ENCODE measurements at places on chromosomes 5 and 9.

DNA sequence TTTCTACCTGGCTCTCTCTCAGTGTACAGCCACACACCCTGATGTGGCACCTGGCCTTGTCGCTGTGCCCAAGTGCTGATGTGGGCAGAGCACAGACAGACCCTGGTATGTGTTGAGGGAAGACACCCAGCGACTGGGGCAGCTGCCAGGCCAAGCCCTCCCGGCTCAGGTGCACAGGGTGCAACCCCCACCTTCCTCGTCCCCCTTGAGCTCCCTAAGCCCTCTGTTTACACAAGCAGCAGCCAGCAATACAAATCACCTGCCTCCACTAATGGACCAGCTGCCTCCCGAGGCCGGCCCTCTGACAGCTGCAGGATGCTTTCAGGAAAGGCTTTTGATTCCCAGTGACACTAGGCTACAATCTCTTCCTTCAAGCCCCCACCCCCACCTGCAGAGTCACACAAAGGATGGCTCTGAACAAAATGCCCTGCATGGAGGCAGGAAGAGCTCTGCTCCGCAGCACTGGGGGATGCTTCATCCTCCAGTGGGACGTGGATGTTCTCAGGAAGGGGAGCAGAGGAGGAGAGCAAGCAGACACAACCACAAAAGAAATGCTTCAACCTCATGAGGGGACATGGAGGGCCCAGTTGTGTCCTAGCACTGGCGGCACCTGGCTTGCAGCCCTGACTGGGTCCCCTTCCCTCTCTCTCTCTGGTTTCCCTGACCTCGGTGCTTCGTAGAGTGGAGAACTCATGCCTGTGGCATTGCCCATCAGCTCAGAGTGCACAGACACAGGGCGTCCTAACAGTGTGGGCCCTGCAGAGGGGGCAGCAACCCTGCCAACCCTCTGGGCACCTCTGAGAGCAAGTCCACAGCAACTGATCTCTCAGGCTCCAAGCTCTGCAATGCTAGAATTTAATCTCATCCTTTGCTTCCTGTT is 140.8 kb downstream of the BARX1 start:
- DNase-seq: no peak

DNA sequence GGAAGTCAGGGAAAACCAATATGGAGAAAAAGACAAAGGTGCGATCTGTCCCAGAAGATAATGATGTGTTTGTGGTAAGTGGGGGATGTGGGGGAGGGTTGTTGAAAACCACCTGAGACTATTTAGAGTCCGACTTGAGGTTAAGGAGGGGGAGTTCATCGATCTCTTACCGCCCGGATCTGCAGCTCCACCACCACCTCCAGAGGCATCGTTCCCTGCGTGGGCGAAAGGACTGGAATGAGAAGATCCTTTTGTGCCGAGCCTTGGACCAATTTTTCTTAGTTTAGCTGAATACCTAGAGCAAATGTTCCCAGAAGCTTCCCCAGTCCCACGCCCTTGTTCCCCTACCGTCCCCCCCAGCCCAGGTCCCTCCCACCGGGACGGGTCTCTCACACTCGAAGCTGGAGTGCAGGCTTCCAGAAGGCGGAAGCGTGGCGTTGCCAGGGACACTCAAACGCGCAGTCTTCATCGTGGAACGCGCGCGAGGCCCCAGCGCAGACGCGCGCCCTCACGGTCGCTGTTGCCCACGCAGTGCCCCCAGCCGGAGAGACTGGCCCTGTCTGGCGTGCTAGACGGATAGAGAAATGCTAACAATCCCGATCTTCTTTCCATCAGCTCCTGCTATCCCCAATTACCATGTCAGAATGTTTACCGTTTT is at the start of gene SPATA6L:
SPATA6L (minus strand) TSS at position 439 of the 658 bp plus-strand sequence; CDS start at position 209, 230 bp downstream.
- peak; percentile 62 for DNase-seq

DNA sequence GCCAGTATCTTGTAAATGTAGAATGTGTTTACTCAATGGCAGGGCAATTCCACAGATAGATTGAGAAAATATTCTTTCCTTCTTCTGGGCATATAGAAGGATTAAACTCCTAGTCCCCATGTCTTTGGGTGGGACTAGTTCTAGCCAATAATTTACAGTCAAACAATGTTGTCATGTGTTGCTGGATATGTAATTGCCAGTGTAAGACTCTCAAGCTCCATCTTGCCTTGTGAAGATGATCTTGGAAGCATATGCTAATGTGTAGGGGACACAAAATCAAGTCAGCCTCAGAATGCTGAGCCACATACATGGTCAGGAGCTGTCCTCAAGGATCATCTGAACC is 386.9 kb downstream of the CETN3 start:
- DNase-seq: no peak

- DNase-seq: no peak
These were observed 220.0 kb upstream of the NR4A3 start for GRCh38 chr9:99601571-99602111.

DNA sequence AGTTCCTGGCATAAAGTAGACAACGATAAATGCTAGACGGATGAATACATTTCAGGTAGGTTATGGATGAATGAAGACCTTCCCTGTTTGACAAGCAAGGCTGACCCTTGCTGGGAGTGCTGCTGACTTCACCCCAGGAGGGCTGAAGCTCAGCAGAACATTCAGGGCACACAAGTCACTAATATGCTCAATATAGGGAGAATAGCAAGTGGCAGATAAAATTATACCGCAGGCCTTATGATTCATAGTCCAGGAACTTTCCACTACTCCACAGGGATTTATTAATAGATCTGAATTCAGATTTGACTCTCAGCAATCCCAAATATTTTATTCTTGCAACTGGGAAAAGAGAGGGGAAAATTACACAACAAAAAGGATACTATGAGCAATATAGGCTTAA is 38.2 kb upstream of the GRAMD2B start:
- peak; percentile 45 for DNase-seq

DNA sequence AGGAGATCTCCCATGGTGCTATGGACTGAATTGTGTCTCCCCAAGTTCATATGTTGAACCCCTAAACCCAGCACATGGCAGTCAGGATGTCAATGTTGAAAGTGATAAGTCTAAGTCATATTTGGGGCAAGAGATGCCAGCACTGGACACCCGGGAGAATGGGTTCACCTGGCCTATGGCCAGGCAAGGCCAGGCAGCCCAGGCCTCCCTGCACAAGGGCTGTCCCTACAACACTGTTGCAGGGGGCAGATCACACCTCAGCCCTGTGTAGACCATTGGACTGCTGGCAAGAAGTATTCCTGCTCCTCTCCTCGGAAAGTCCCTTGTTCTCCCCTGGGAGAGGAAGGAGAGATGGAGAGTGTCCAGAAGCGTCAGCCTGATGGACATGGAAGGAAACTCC is 240.5 kb downstream of the GADD45G start:
- DNase-seq: no peak

- no peak for DNase-seq
These were observed 30.2 kb upstream of the HSPA9 start for GRCh38 chr5:138605254-138605972.

GRCh38 chr5:150556859-150557508 is 49.1 kb downstream of the NDST1 start:
- DNase-seq: no peak

DNA sequence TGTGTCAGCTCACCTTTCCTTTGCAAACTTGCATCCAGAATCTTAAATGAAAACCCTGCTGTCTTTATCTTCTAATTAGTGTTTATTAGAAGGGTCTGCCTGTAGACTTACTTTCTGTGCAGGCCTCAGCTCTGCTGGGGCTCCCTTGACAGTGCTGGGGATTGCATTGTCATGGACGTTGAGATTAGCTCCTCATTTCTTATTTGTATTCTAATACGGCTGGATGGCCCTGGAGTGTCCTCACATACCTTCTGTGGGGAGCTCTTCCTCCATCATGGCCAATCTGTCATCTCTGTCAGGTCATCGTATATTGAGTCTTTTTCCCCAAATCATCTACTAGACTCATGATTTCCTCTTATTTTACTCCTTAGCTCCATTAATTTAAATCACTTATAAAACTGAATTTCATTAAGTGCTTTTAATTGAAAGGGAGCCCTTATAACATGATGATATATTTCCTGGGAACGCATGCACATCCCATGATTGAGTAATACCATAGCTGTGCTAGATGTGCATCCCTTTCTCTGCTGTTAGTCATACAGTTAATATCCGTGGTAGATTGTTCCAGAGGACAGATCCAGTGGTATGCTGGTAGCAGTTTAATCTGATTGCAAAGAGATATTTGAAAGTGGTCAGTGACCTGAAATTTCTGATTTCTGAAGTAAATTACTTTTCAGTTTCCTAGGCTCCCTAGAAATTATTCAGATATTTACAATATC is 61.6 kb downstream of the ICE1 start:
- no peak for DNase-seq

GRCh38 chr9:127890053-127890452 is 9.3 kb downstream of the ST6GALNAC6 start:
- DNase-seq: no peak

DNA sequence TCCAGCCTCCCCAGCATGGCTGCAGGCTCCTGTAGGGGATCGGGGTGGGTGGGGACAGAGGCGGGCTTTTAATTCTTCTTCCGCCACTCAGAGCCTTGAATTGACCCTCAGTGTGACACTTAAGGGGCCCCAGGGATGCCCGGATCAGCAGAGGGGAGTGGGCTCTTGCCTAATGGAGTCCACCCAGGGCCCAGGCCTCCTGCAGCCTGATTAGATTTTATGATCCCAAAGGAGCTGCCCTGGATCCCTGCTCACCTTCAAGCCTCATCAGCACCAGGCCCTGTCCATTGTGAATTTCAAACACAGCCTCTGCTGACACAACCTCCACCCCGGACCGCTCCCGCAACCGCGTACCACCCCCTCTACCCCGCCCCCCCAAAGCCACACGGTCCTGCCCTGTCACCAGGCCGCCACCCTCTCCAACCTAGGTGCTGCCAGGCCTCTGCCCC is 214.1 kb upstream of the IER5L start:
- DNase-seq: no peak

GRCh38 chr9:79796411-79796810 is 224.6 kb downstream of the TLE4 start:
- no peak for DNase-seq

DNA sequence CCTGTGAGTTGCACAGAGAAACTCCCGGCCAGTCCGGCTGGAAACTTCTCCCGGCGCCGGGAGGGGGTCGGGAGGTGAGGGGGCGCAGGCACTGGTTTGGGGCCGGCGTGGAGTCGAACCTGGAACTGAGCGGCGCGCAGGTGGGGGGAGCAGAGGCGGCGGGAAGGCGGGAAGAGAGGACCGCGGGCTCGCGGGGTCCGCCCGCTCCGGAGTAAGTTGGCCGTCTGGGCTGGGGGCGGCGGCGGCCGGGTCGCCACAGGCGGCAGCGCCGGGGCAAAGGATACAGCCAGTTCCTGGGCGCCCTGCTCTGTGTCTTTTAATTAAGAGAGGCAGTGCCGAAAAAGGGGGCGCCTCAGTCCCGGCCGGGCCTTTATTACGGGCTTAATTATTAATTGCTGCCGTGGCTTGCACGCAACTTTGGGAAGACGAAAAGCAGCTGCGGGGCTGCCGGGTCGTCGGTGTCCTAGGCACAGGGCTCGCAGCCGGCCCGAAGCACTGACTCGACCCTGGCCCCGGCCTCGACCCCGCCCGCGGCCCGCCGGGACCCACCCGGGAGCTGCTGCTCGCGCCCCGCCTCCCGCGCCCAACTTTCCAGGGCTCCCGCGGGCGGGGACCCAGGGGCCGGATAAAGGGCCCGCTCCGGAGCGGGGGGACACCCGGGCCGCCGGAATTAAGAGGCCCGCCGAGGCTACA is 1.1 kb downstream of the NTNG2 start:
- no peak for DNase-seq

GRCh38 chr5:107301999-107302398 is 368.7 kb downstream of the EFNA5 start:
- no peak for DNase-seq

GRCh38 chr5:113243349-113243664 is 191.5 kb downstream of the TSSK1B start:
- no peak for DNase-seq

GRCh38 chr5:146398826-146399225 is 48.3 kb upstream of the TCERG1 start:
- DNase-seq: no peak

DNA sequence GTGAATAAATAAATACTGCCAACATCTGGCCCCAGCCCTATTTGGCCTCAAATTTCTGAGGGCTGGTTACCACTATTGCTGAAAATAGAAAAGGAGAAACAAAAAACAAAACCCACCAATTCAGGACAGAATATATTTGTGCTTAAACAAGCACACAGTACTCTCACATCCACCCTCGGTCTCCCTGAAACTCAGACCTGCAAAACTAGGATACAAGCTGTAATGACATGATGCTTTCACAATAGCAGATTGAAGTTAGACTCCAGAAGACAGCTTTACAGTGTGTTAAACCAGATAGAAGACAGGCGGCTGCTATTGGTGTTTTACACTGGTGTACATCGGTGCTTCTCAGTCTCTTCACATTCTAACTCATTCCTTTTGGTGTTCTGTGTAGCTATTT is 214.9 kb upstream of the DMRT1 start:
- no peak for DNase-seq

- DNase-seq: no peak
These were observed 34.4 kb downstream of the TTLL11 start for GRCh38 chr9:122058709-122059108.

DNA sequence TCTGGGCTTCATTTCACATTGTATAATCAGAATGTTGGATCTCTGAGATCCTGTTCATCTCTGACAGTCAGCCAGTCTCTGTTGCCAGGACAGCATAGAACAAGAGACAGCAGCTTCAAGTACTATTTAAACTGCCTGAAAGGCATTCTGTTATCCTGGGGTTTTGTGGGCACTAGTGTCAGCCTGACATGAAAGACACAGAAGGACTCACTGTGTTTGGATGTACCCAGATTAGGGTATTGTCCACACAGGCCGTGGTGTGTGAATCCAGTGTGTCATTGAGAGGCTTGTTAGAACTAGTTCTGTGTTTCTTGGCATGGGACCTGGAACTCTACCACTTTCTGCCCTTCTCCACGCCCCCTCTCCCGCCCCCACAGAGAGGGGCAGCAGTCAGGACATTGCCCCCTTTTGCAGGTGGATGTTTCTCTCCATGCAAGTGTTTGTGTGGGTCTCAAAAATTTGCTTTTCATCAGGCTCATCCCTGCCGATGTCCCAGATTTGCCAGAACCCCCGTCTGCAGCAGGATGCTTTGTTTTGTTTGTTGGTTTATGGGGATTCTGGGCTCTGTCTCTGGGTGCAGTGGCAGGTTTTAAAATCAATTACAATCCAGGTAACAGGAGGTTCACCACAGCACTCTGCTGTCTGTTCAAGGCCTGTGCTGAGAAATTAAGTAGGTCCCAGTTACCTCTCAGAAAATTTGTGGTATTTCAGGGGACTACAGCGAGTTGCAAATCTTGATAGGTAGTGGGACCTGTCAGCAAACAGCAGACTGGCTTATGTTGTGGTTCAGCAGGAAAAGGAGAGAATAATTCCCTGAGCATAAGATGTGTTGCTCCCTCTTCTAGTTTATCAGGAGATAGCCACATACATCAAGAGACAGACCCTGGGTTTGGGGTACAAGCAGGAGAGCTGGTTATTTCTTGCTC is 144.6 kb downstream of the DOCK2 start:
- DNase-seq: no peak

DNA sequence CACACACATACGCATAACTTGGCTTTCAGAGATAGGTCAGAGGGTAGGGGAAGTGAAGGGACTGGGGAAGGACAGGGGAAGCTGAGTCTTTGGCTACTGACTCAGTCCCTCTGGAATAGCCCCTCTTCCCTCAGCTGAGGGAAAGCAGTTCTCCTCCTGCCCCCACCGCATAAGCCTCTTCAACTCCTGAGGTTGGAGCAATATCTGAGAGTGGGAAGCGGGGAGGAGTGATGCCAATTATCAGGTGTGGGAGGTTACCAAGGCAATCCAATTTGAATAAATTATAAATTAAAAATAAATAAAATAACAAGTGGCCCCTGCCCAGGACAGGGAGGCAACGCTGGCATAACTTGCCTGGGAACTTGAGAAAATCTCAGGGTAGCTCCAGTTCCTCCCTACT is 1.7 kb upstream of the STOML2 start:
- no peak for DNase-seq

Data from HTR-8/SVneo (cell line).